ENCODE measurements at places on chromosomes 6 and 20.

DNA sequence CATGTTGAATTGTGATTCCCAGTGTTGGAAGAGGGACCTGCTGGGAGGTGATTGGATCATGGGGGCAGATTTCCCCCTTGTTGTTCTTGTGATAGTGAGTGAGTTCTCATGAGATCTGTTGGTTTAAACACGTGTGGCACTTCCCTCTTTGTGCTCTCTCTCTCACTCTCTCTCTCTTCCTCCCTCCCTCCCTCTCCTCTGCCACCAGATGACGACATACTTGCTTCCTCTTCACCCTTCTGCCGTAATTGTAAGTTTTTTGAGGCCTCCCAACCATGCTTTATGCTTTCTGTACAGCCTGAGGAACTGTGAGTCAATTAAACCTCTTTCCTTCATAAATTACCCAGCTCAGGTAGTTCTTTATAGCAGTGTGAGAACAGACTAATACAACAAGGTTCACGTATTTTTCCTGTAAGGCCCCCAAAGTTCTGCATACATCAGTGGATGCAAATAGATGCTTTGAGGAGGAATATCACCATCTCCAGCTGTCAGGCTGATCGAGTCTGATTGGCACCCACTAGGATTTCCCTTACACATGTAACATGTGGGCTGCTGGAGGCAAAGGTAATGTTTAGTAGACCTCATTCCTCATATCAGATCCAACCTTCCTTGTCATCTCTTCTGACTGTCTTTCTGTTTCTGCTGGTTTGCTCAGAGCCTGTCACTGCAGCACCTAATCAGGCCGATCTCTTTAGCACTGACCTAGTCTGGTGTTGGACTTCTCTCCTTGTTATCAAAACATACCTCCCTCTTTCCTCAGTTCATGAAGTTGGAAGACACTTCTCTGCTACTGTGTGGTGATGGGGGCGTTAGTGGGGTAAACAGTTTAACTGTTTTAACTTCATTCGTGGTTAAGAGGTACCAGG, 54.3 kb upstream of the BACH2 start:
- DNase-seq = peak; percentile 68

DNA sequence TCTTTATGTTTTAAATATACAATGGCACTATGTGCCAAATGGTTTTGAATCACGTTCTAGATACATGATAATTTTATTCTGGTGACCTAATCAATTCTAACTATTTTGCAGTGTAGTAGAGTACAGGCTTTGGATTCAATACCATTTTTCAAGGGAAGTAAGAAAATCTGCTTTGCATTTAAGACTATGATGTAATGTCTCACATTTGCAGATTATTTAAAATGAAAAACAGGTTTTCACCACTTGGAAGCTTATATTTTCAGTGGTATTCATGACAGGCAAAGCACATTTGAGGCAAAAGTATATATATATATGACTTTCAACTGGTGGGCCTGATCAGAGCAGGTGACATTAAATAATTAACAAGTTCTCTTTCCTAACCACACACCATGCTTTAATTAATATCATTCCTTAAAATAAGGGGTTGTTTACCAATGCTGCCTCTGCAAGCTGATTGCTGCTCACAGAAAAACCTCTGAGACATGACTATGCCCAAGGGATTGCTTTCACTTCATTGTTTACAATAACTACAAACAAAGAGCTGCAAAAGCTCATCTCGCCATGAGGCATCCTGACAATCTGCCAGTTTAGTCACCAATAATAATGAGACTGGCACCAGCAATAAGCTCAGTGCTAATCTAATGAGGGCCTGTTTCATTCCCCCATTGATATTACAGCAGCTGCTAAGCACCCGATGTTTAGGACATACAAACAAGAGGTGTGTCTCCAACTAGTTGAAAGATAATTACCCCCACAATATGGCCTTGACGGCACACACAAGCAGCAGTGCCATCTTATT, 1176.0 kb upstream of the GJE1 start:
- DNase-seq = no peak

DNA sequence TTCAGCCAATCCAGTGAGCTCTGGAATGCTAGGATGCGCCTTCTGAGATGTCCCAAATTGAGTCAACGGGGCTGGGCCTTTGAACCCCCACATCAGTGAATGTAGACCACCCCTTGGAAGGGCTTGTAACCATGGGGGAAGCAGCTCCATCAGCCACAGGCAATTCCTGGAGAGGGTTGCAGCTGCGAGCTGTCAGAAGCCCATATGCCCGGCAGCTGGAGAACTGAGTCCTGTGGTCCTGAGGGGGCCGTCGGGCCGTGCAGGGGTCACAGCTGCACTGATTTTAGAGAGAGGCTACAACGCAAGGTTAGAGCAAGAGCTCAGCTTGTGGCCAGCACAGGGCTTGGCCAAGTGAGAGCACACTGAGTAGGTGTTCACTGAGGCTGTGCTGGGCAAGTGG, 121.3 kb downstream of the TOX2 start:
- DNase-seq = no peak

DNA sequence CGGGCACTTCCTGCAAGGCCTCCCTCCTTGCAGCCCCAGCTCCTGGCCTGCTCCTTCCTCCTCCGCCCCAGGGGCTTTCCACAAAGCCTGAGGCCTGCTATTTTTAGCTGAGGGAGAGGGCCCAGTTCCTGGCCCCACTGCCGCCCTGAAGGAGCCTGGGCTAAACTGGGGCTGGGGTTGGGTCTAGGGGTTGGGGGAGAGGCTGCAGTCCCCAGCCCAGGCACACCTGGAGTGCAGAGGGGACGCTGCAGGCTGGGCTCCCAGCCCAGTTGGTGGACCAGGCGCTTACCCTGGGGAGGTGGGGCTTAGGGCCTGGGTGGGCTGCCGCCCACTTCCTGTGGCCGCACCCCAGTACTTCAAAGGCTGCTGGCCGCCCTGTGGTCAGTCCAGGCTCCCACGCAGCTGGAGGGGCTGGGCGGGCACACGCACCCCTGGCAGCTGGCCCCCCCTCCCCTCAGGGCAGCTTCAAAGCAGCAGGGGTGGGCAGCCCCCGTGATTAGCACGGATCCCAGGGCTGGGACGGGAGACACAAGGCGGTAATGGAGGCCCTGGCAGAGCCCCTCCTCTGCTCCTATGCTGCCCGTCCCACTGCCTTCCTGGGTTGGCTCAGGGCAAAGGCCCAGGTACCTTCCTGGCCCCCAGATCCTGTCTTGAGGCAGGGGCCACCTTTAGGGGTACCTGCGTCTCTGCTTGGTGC, 7.1 kb upstream of the ABHD16B start:
- no peak for DNase-seq

DNA sequence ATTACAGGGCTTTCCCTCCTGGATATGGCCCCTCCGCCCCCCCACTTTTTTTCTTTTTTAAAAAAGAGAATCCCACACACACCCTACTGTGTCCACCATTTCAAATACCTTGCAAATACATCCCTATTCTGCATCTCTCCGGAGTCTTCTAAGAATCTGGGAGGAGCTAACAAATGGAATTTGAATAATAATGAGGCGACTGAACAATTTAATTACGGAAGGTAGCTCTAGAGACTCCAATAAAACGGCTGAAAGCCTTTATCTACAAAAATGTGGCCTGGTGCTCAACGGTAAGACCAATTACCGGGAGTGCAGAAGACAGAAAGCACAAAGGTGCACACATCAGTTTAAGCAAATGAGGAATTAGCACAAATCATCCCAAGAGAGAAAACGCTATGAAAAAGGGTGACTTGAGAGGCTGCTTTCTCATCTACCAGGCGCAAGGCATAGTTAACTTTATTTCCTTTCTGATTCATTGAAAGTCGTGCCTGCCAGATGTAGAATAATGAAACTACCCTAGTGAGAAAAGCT, 1.8 kb downstream of the RRAGD start:
- no peak for DNase-seq

GRCh38 chr20:48949304-48950170, 28.0 kb downstream of the ARFGEF2 start:
- DNase-seq = no peak

DNA sequence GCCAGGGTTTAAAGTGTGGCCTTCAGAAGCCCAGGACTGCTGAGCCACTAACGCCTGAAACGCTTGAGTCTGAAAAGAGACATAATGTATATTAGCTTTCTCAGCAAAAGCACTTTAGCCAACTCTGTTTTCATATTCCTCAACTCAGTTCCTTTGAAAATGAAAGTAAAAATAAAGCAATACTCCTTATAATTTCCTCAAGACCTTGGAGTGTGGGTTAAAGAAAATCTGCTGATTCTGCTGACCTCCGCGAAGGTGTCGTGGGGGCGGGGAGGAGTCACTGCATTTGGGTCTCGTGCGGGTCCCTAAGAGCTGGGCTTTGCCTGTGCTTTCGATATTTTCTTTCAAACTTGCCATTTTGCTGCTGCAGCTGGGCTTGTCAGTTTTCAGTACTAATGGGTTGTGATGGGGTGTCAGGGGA, 142.2 kb upstream of the ARID1B start:
- no peak for DNase-seq
